Stimulated activated CD4-positive, alpha-beta T cell treated with anti-CD3 and anti-CD28 coated beads, Interleukin-1b, Interleukin-23, amount 100 ng/mL, for 4 hours (primary cell): ENCODE measurements at places on chromosomes 7 and 10.

- DNase-seq = no peak
These were observed 37.2 kb downstream of the PDE1C start for GRCh38 chr7:32033006-32033405.

GRCh38 chr7:138243430-138243829, 167.2 kb downstream of the AKR1D1 start:
- DNase-seq = no peak

DNA sequence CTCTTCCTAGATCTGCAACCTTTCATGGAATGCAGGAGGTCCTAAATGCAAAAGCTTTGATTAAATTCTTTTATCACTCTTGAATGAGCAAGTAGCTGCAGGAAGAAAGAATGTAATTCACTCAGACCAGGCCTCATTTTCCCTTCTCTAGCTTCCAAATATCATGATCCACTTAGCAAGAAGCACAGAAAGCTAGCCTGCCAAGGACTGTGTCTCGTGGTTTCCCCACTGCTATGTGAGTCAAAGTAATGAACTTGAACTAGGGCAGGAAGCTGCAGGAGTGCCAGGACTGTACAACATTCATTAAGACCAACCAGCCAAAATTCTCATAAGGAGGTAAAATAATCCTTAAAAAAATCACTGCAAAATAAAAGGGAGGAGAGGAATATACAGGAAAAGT, 379.2 kb downstream of the CALN1 start:
- DNase-seq = no peak

DNA sequence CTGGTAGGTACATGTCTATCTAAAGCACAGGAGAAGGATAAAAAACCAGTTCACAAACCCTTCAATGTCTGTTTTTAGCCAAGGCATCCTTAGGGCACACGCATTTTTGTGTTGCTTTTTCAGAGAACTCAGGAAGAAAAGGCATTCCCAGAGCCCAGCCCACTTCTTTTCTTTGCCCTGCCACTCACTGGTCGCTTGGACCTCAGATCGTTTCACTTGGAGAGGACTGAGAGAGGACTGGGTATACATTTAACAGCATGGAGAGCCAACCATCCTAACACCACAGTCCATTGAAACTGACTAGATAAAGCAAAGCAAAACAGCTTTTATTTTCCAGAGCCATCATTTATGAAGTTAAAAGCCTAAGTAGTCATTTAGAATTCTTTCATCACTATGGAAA, 194.2 kb downstream of the CAMK1D start:
- no peak for DNase-seq

DNA sequence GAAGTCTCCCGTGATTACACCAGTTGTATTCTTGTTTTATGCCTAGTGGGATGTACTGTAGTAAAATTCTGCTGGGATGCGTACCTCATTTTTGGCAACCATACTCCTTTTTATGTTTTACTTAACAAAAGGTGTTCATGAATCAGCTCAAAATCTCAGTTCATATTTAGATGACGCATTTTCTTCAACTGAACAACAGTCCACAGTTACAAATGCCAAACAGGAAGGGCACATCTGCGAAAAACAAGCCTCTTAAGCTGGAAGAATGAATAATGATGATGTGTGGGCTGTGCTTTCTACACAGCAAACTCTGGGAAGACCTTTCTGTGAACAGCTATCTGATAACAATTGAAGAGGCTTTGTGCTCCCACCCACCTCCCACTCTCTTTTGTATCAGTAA, 68.4 kb upstream of the NRBF2 start:
- no peak for DNase-seq

DNA sequence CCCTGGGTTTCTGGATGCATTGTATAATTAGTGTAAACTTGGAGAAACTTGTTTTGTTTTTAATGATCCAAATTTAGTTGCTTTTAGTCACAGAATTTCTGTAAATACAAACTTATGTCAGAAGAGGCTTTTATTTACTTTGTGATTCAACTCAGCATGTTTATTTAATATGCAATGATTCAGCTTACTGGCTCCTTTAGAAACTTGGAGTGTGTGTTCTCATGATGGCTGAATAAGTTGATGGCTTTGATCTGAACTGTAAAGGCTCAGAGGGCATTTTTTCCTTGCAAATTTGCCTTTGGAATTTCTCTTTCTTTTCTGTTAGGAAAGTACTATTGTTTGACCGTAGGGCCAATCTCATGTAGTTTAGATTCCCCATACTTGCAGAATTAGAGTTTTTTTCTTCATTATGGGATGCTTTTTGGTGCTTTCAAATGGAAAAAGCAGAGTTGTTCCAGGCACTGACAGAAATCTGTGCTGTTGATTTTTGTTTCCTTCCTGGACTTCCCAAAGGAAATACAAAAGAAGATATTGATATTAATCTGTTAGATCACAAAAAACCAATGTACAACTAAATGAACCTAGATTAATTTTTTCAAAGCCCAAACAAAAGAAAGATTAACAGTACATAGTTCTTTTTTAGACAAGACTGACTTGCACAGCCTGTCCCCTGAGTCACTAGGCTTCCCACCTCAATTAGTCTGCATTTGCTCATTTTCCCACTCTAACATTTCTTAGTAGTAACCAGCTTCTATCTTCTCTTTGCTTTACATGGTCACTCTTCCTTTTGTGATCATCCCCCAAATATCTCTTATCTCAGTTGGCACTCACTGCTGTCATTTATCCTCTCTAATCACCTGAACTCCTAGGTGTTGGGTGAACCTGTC, 96.8 kb upstream of the AGR3 start:
- DNase-seq = no peak

- no peak for DNase-seq
These were observed 55.1 kb upstream of the LAMB1 start for GRCh38 chr7:108057951-108058481.

DNA sequence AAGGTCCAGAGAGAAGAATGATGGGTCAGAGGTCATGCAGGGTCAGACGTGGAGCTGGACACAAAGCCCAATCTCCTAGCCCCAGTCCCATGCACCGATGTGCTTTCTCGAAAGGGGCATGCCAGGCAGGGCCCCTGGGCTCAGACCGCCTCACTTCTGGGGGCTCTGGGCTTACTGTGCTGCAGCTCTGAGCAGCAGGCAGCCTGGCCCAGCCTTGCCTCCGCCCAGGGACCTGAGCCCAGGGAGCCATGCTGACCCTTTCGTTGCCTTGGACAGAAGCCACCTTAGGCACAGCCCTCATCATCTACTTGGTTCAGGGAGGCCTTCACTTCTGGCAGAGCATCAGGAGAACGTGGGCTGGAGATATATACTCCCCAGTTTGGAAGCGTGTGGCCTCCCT, 161.2 kb downstream of the GRK5 start:
- no peak for DNase-seq

DNA sequence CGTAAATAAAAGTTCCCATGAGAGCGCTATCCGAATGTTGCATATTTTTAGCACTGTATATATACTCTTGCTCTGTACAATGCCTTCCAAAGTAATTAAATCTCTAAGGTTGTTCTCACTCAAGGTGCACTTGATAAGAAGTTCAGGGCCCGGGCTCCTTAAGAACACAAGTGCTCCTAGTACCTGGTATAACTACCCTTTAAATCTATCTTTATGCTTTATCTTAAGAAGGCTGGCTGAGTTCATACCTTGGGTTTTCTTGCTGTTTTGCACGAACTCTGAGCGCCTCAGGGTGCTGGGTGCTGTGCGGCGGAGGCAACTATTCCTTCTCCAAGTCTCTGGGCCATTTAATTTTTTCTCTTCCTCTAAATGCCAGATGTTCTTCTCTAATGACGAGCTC, 80.4 kb downstream of the DNMBP start:
- DNase-seq = no peak

DNA sequence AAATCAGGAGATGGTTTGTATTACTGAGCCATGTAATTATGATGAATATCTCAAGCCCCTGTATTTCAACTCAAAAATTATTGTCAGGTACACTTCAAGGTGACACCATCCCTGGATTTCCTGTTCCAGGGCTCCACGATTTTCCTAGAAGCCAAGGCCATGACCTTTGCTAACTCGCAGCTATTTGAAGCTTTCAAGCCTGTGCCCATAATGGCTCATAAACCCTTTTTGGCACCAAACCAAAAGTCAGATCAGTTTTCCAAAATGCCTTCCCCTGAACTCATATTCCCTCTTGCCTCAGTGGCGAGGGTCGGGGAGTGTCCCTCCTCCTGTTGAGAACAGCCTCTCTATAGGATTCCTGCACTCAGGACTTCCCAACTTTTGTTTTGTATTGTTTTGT, 70.8 kb downstream of the HIP1 start:
- DNase-seq = no peak

DNA sequence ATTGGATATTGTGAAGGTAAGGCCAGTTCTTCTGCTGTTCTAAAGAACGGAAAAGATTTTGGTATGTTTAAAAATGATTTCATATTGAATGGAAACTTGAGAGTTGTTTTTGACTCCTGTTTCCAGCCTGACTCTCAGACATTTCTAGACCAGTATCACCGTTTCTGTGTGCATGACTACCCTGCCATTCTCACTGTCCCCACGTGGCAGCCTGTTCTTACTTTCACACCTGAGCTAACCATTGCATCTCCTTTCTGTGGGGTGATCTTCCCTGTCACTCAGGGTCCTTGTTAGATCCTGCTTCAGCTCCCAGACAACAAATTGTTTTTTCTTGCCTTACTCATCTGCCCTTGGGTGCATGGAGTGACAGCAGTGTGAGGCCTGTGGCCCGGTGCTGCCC, 38.9 kb downstream of the GLRX3 start:
- no peak for DNase-seq

DNA sequence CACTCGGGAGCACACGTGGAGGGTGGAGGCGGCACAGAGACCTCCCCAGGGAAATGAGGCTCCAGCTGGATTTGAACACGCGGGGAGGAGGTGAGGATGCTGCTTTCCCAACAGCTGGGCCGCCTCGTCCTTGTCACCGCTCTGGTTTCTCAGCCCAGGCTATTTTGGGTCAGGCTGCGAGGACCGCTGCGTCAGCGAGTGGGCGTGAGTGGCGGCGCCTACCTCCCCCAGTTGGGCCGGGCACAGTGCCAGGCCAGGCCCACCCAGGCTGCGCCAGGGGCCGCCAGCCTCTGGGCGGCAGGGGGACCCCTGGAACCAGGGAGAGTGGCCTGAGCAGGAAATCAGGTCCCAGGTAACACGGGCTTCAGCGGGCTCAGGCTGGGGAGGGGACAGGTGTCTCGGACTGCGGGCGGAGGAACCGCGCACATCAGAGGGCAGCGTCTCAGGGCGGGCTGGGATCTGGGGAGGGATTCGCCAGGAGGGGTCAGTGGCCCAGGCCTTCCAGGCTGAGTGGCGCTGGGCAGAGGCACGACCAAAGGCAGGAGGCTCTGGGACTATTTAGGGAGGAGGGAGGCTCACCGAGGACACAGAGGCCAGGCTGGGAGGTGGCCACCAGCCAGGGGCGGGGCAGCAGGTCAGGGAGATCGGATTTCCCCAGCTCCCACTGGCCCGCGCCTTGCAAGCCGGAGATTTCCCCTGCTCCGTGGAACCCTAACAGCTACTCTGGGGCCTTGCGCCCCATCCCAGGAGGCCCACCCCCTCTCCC, 125.2 kb upstream of the RET start:
- no peak for DNase-seq

DNA sequence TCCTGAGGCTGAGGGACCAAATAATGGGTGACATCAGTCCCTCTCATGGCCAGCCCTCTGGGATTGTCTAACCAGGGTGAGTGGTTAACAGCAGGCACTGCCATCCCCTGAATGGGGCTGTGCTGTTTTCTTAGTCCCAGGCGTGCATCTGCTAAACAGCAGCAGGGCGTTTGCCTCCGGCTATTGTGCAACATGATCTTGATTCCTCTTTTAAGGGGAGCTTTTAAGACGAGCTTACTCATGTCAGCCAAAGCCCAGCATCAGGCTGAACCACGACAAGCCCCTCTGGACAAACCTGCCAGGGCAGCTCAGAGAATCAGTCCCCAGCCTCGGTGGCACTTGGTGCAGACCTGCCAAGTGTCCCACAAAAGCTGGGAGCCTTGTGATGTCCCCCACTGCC, 16.2 kb upstream of the IGFBP3 start:
- no peak for DNase-seq

GRCh38 chr10:11177926-11178471, 160.3 kb downstream of the CELF2 start:
- peak; percentile 18 for DNase-seq

DNA sequence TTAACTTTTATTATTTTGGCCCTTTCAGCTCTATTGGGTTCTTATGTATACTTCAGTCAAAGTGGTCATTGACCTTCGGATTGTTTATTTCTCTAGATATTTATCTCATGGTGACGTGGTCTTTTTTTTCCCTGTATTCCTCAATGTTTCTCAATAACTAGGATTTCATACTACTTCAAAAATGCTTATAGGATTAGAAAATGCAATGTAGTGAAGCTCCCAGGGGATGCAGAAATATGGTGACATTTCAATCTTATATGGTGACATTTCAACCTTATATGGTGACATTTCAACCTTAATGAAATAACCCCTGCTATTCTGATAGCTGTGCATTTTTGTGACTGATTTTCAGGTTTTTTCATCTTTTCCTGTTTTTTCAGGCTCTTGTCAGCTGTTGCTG, 51.4 kb downstream of the CHRM2 start:
- no peak for DNase-seq

DNA sequence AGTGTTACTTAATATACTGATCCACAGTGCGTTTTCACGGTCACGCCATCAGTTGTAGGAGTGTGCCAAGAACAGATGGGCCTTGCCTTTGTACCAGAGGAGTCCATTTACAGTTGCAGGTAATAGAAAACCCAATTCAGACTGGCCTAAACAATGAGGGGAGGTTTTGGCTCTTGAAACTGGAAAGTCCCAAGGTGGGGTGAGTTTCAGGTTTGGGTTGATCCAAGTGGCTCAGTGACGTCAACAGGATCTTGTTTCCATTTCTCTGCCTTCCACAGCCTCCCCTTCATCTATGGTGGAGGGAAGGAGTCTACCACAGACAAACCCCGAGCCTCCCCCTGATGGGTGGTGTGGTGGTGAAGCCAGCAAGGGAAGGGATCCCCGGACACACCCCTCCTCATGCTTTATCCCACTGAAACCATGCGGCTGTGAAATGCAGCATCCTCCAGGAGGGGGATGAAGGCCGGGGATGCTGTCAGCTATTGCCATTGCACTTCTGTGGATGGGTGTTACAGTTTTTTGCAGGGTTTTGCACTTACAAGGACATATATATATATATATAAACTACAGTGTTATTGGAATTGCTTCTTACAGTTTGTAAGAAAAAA, 14.8 kb upstream of the SH2D4B start:
- DNase-seq = no peak

GRCh38 chr7:130887182-130887956, 153.4 kb upstream of the KLF14 start:
- no peak for DNase-seq

- no peak for DNase-seq
These were observed 171.8 kb downstream of the PRKAG2 start for GRCh38 chr7:151704960-151705635.

- DNase-seq = no peak
These were observed 59.2 kb downstream of the DENND2A start for GRCh38 chr7:140581411-140581810.

- DNase-seq = no peak
These were observed 142.7 kb upstream of the FZD8 start for GRCh38 chr10:35784751-35785150.

GRCh38 chr7:102225025-102225424, 61.6 kb upstream of the SH2B2 start:
- DNase-seq = no peak
